ENCODE measurements at places on chromosomes 3 and 15.

GRCh38 chr3:133856316-133856715, 39.4 kb downstream of the RAB6B start:
- DNase-seq, result no peak

- no peak for DNase-seq
Observed at GRCh38 chr3:135667061-135667460, 298.5 kb upstream of the PPP2R3A start.

DNA sequence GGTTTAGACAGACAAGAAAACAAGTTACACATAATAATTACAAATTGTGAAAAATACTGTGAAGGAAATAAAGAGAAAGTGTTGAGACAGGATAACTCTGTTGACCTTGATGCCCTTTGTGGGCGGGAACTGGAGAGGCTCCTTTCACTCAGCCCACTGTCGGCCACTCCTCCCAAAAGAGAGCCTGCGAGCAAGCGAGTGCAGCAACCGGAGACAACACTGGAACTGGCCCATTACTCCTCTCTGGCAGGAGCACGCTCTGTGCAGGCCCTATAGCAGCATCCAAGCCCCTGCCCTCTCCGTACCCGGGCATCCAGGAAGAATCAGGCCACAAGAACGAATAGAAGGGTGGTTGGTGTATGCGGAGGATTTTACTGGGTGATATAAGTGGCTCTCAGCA, 16.2 kb upstream of the DUT start:
- no peak for DNase-seq

DNA sequence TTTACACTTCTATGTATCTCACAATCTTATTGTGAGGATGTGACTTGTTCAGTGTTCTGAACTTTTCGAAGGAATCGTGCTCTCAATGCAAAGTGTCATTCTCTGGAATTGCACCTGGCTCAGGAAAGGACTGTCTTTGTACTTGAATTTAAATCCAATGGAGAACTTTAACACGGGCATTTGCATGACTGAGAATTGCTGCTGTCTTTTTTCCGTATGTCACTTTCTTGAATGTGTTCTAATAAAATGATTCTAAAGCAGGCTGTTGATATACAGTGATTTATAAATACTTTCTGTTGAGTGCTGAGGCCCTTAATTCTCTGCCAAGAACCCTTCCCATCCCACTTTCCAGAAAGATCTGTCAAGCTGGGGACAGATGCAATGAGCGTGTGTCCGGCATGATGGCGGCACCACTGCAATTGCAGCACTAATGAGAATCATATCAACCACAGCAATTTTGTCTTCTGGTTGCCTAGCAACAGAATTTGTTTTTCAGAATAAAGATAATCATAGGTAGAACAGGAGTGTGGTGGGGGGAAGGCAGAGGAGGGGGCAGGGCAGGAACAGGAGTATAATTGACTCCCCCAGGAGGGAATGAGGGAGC, 210.6 kb upstream of the UMPS start:
- no peak for DNase-seq

- DNase-seq, result no peak
Observed at GRCh38 chr15:42577514-42578031, 2.2 kb downstream of the STARD9 start.

- no peak for DNase-seq
Observed at GRCh38 chr3:122409446-122409845, 6.4 kb downstream of the WDR5B start.
